ENCODE measurements at places on chromosomes 16 and 17.

DNA sequence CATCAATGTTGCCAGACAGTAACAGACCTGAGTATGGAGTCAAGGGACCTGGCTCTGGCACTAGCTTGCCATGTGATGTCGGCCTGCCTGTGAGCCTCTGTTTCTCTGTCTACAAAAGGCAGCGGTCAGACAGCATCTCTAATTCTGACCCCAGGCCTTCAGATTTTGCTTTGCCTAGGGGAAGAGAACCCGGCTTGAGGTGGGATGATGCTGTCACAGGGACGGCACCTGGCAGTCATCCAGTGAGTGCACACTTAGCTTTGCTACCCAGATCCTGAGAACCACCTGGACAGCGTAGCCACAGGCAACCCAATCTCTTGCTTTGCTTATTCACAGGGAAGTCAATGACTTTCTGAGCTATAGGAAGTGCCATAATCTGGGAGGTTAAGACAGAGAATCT lies 135.2 kb upstream of the SALL1 start:
- DNase-seq = no peak

- no peak for DNase-seq
Measured at GRCh38 chr16:77928096-77928495, 94.3 kb upstream of the CLEC3A start.

DNA sequence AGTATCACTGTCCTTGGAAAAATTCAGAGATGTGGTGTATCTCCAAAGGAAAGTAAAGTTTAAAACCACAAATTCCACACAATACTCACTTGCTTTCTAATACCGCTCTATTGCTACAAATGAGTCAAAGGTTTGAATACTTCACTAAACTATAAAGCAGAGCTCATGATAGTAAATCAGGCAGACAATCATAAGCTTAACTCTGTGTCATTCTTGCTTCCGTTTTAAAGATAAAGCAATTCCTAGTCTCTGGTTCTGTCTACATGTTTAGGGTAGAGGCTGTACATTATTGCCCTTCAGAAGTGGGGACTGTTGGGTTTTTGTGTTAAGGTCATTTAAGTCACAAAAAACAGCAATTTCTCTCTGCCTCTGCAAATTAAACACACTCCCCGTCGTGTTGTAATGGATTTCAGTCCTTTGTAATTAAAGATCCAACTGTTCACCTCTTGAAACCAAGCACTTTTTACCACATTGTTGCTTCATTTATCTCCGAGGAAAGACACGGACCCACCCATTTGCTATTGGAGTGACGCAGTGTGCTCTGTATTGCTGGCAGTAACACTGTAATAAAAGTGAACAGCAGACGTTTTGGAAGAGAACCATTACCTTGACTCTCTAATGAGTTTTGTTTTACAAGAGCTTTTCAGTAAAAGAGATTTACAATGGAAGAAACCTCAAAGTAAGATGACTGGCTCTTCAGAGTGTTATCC lies 83.1 kb upstream of the CNTNAP4 start:
- DNase-seq = no peak

- peak; percentile 17 for DNase-seq
Measured at GRCh38 chr16:1929105-1929504, 10.9 kb upstream of the HS3ST6 start.

DNA sequence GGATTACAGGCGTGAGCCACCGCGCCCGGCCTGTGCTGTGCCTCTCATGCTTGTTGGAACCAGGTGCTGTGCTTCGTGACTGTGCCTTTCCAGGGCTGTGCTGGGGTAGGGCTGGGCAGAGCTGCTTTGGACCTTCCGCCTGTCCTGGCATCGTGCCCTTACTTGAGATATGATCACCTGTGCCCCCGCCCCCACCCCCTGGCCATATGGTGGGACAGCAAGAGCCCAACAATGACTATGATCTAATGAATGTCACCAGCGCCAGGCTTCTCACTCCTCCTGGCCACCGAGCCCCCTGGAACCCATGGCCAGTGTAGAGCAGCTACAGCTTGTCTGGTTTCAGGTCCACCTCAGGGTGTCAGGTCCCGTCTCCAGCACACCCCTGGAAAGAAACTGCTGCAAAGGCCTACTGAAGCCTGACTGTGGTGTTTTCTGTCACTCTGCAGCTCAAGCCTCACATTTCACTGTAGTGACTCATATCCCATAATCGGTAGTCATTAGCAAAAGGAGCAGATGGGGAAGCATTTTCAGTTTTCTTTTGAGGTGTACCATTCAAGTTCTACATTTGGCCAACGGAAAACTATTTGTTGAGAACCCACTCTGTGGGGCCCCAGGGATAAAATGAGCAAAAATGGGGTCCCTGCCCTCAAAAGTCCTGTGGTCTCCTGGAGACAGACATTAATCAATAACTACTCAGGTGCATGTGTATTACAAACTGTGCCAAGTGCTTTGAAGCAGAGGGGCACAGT lies 22.1 kb downstream of the FCSK start:
- peak; percentile 55 for DNase-seq

GRCh38 chr17:20920095-20920814 lies 122.6 kb downstream of the USP22 start:
- DNase-seq = no peak

GRCh38 chr17:3544365-3544764 lies 13.2 kb downstream of the TRPV3 start:
- no peak for DNase-seq

DNA sequence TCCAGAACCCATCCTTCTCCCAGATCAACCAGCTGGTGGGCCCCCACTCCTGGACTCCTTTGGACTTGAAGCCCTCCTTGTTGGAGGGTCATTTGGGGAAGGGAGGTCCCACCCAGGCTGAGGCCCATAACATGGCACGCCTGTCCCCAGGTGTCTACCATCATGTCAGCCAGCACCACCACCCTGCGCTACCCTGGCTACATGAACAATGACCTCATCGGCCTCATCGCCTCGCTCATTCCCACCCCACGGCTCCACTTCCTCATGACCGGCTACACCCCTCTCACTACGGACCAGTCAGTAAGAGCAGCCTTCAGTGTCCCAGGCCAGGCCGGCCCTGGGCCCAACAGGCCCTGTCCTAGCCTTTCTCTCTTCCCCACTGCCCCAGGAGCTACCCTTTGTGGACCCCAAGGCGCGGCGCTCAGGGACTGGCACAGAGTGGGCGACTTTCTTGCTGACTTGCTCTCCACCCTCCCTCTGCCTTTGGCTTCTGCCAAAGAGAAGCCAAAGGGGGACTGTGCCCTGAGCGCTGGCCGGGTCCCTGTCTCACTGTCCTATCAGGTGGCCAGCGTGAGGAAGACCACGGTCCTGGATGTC lies 4.3 kb downstream of the TUBG1 start:
- no peak for DNase-seq

- no peak for DNase-seq
Measured at GRCh38 chr17:18280766-18281371, 20.4 kb downstream of the MIEF2 start.

GRCh38 chr17:77286641-77287431 lies 146.1 kb downstream of the SEC14L1 start:
- DNase-seq = no peak

DNA sequence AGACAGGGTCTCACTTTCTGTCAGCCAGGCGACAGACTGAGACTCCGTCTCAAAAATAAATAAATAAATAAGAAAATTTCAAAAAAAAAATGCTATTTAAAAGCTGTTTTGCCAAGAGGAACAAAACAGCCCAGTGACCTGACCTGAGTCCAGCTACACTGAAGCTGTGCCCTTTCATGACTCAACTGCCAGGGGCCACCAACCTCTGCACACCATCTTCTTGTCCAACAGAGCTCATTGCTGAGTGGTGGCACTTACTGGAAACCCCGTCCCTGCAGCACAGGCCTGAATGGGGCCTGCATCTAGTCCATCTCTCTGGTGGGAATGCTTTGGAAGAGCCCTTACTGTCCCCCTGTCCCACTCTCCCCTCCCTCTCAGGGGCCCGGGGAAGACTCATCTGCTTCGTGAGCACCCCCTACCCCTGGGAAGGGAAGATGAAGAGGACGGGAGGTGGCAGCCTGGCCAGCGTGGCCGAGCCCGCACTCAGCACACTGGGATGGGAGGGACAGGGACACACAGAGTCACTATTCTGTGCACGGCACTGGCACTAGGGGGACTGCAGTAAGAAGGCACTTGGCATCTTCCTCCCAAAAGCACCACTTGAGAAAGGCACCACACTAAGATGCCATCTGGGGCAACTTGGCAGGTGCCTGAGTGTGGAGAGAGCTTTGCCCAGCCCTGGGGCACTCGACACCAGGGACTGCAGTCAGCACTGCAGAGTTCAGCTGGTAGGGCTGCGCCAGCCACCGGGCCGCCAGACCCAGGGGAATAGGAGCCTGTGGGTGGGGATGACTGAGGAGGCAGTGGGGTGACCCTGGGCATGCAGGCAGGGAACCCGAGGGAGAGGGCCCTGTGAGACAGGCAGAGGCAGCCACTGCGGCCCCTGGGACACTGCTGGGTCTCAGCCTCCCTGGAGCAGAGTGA lies 13.5 kb downstream of the FBXO31 start:
- no peak for DNase-seq

- no peak for DNase-seq
Measured at GRCh38 chr16:86462334-86463084, 47.8 kb upstream of the FOXF1 start.

DNA sequence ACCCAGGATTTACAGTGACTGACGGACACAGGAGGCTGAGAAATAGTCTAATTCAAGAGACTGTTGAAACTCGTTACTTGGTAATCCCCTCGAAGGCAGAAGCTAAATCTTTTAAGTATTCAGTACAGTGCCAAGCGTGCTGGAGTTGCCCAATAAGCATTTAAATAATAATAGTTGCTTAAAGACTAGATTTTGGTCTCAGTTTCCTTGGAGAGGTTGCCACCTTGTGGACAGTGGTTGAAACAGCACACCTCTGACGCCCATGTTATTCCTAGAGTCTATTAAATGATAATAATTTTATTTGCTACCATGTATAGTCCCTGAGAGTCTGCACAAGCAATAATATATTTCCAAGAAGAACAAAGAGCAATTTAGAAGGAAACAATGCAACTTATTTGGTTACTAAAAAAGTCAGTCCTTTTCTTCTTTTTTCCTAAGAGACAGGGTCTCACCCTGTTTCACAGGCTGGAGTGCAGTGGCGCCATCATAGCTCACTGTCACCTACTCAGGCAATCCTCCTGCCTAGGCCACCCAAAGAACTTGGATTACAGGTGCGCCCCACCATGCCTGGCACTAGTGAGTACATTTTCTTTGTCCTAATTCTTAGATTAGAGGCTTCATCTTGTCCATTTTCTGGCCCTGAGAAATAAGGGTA lies 138.0 kb upstream of the NUDT7 start:
- peak; percentile 36 for DNase-seq

DNA sequence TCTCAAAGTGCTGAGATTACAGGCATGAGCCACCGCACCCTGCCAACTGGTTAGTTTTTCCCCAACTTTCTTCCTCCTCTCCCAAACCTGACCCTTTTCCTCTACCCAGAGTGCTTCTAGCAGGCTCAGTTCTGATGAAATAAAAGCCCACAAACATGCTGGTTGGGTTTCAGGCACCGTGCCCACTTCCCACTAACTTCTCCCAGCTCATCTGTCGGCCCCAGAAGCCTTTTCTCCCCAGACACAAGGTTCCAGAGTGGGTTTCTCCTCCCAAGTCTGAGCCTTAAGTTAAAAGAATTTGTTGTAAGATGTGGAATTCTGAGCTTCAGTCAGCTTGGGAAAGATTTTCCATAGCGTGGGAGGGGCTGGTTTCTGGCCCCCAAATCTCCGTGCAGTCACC lies 11.5 kb upstream of the SCN4A start:
- no peak for DNase-seq

- DNase-seq = no peak
Measured at GRCh38 chr16:1631931-1632637, 19.9 kb downstream of the CRAMP1 start.

DNA sequence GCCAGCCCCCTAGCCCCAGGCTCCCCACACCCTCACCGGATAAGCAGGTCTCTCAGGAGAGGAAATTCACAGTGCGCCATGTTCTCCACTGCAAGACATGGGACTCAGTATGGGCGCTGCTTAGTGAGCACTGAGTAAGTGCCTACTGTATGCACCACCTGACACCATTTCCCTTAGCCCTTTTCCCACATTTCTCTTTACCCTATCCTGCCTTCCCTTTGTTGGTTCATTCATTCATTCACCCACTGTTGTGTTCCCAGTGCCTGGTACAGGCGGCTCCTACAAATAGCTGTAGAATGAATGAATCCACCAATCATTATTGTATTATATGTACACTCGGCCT lies 10.1 kb downstream of the SEPTIN12 start:
- no peak for DNase-seq

DNA sequence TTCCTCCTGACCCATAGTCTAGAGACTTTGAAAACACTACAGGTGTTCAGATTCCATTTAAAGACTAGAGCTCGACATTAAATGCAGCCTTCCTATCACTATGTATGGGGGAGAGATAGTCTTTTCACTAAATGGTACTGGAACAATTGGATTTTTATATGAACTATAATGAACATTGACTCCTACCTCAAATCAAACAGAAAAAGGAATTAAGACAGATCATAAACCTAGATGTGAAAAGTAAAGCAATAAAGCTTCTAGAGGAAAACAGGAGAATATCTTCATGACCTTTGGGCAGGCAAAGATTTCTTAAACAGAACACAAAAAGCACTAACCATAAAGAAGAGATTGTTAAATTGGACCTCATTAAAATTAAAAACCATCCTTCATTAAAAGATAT lies 18.8 kb upstream of the NOS2 start:
- no peak for DNase-seq

DNA sequence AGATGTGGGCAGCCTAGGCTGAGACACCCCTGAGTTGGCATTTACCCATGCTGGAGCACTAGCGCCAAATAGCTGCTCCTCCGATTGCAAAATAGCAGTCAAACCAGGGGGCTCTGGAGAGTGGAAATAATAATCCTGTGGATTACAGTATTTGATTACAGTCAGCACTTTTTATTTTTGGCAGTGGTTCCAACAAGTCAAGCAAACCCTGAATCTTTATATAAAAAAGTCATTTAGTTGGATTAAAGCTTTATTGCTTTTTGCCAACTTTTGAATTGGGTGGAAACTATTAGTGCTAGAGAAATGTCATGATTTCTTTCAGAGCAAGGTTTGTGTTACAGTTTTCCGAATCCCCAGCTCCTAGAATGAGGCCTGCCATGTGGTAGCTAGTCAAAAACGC lies 99.3 kb upstream of the FAM20A start:
- no peak for DNase-seq

GRCh38 chr17:18854956-18855355 lies 3.0 kb upstream of the PRPSAP2 start:
- no peak for DNase-seq

DNA sequence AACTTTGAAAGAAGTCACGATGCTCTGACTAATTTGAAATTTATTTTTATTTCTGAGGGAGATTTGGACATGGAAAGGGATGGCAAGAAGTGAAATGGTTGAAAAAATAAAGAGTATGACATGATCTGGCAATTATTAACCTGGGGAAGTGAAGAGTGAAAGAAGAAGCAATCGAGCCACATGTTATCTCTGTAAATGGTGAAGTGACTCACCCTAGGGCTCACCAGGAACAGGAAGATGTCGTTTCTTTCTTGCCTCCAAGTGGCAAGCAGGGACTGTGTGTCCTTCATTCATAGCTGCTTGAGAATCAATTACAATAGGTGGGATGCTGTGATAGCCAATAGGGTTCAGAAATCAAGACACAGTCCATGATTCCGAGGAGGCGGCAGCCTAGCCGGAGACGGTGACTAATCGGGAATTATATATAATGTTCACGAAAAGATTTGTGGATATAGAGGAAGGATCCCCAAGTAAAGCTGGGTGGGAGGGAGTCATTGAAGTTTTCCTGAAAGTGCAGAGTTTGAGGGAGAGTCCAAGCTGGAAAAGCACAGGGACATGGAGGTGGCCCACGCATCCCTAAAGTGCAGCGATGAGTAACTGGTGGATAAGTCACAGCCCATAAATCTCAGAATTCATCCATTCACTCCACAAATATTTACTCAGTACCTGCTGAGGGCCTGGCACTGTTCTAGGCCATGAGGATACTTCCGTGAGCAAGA lies 18.2 kb upstream of the KRT20 start:
- DNase-seq = no peak
